ENCODE measurements at places on chromosomes 12 and 14.
A peak's percentile ranks its signal among the peaks of the same experiment; 100 is the strongest.

GRCh38 chr12:121190523-121191031 is 19.4 kb upstream of the P2RX4 start:
- peak; percentile 88 for DNase-seq

DNA sequence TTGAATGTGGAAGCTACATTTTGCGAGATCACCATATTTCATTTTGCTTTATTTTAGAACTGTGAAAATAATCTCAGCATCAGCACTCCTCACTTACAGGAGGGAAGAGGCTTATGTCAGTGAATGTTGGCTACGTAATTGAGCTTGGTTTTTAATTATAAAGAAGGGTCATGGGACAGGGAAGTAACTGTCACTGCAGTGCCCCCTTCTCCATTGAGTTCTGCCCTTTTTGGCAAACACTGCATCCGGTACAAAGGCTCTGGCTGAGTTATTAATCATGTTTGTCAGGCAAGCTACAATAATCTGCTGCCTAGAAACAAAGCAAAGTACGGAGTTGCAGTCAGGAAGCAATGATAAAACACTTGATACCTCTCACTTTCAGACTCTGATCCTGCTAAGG is 546.7 kb downstream of the SNAPC1 start:
- no peak for DNase-seq

GRCh38 chr12:25993901-25994651 is 35.6 kb downstream of the RASSF8 start:
- no peak for DNase-seq

DNA sequence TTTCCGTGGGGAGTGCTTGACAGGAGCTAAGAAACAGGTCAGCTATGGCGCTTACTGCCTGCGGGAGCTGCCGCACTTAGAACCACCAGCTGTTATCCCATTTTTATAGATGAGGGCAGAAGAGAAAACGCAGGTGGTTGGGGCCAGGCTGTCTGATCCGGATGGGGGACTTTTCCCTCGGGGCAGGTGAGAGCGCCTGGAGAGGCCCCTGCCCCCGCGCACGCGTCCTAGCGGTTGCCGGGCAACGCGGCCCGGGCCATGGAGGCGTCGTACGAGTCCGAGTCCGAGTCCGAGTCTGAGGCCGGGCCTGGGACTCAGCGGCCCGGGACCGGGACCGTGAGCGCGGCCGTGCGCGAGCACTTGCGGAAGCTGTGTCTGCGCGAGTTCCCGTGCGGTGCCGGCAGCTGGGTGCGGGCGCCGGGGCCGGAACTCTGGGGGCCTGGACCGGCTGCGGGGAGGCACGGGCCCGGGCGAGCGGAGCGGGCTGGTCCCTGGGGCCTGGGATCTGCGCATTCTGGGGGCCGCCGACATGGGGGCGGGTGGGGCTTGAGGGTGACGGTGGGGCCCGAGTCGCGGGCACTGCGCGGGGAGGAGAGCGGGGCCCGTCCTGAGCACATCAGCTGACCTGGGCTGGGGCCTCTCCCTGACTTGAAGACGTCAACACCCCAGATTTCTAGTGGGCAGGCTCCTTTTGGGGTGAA is at the start of gene LRRC43:
Gene LRRC43, plus strand, starts transcription at position 237 of the 701 bp plus-strand sequence. Its CDS starts 22 bp downstream, at position 259.
- peak; percentile 77 for DNase-seq

DNA sequence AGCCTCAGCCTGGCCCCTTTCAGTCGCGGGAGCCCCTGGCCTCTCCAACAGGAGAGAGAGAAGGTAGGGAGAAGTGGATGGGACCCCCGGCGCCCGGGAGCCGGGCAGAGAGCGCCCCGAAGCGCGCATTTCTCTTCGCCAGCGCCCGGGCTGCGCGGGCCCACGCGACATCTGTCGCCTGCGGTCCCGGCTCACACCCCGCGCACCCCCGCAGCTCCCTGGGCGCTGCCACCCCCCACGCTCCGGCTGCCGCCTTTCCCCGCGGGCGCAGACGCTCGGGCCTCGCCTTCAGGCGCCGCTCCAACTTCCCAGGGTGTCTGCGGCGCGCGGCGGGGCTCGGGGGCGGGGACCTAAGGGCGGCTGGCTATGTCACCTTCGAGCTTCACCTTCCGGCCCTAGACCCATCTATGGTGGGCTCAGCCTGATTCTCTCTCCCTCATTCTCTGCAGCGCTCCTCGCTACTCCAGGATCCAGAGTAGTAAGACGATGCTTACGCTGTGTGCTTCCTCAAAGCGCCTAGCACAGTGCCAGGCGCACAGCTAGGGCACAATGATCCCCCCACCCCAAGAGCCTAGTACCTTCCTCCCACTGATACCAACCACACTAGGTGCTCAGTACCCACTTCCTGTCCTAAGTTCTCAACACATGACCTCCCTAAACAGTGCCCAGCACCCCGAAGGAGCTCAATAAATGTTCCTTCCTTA is 1.6 kb downstream of the HRK start:
- peak; percentile 27 for DNase-seq

DNA sequence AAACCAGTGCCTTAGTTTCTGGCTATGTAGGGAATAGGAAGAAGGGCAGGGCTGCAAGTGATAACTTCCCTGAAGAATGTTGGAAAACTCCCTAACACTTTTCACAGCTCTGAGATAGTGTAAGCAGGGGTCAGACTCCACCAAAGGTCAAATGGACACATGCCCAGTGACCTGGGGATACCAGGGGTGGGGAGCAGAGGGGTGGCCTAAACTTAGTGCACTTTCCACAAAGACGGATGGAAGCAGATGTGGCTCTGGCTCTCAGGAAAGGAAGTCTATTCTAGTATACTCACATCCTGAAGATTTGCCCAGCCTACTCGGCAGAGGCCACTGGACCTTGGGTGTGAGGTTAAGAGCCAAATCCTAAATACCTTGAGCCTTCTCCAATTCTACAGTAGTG is 285.8 kb downstream of the NUAK1 start:
- DNase-seq, result no peak

DNA sequence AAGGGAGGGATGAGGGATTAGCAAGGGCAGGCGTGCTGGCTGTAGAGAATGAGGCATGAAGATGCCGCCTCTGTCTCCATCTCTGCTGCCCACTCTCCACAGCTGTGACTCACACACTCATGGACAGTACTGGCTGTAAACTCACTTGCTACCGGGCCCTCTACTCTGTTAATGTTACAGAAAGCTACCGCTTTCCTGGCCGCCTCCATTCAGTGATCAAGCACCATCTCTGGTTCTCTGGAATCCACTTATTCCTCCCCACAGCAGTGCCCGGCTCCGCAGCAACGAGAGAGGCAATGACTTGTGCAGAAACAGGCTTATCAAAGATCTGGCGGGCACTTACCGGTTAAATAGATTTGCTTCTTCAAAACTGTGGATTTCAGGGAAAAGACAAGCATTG is 34.8 kb downstream of the AMN start:
- DNase-seq, result no peak

- peak; percentile 34 for DNase-seq
Measured at GRCh38 chr12:89947437-89948270, 239.0 kb upstream of the ATP2B1 start.

- DNase-seq, result no peak
Measured at GRCh38 chr14:95482627-95483308, 33.7 kb downstream of the SYNE3 start.

DNA sequence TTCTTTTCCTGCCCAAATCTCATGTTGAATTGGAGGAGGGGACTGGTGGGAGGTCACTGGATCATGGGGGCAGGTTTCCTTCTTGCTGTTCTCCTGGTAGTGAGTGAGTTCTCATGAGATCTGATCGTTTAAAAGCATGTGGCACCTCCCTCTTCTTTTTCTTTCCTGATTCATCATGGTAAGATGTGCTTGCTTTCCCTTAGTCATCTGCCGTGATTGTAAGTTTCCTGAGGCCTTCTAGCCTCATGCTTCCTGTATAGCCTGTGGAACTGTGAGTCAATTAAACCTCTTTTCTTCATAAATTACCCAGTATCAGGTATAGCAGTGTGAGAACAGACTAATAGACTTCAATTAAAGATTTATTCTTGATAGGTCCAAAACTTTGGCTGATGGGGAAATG is 83.5 kb downstream of the CAND1 start:
- peak; percentile 4 for DNase-seq

GRCh38 chr14:101239065-101239464 is 322.2 kb upstream of the DIO3 start:
- no peak for DNase-seq

DNA sequence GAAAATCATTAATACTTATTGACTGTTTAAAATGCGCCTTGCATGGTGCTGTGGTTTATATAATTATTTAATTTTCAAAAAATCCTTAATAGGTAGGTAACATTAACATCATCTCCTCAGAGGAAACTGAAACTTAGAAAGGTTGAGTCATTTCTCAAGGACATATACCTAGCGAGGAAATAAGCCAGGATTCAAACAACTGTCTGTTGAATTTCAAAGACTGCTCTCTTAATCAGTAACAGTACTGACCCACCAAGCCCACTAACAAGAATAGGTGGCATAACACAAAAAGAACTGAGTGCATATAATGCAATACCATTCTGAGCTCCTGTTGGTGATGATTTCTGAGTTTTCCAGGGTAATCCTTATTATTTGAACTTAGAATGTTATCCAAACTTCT is 174.3 kb downstream of the SOX5 start:
- no peak for DNase-seq

DNA sequence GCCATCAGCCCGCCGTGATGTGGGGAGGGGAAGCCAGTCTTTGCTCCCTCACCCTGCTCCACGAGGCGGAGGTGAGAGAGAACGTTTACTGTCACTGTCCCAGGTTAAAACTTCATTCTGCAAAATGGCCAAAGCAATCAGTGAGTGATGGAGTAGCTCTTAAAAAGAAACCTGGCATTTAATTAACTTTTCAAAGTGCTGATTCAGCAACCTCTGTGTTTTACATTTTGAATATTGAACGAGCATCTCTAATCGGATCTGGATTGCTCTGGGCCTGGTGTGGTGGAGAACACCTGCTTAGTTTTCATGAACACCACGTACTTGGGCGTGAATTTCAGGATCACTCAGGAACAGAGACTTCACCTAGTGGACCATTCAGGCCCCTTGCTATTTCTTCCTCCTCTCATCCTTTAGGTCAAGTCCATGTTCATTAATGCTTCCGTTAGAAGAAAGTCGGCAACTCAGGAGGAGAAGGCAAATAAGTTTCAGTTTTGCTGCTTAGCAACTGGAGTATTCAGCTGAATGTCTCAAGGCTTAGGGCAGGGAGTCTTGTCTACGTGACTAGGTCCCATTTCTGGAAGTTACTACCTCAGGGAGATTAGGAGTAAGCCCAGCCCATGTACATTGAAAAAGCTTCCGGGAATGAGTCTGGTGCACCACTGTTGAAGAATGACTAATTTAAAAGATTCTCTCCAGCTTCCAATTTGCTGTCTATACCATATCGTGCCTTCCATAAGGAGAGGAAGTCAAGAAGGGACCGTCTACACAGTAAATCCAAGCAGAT is 68.2 kb downstream of the IFT43 start:
- DNase-seq, result no peak
